ENCODE measurements at places on chromosomes 11 and 22.
A peak's percentile ranks its signal among the peaks of the same experiment; 100 is the strongest.

DNA sequence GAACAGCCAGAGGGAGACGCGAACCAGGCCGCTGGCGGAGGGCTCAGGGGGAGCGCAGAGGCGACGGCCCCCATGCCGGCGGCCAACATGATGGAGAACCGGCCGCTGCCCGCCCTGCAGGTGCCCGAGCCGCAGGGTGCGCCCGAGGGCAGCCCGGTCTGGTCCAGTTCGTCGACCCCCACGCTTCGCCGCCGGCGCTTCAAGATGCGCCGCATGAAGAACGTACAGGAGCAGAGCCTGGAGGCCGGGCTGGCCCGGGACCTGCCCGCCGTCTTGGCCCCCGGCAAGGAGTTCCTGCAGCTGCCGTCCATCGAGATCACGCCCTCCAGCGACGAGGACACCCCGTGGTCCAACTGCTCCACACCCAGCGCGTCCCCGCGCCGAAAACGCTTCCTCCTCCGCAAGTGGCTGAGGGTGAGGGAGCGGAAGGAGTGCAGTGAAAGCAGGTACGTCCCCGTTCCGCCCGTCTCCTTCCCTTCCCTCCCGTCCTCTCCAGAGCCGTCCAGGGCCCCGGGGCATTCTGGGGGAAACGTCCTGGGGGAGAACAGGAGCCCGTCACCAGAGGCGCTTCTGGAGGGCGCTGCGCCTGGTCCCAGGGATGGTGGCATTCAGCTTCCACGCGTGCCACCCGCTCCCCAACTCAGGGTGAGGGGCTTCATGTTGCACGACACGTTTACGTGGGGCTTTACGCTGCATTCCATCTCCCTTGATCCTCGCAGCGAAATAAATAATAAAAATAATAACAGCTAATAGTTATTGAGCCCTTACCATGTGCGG is 840 bp downstream of the GRAMD1B start:
- no peak for DNase-seq

DNA sequence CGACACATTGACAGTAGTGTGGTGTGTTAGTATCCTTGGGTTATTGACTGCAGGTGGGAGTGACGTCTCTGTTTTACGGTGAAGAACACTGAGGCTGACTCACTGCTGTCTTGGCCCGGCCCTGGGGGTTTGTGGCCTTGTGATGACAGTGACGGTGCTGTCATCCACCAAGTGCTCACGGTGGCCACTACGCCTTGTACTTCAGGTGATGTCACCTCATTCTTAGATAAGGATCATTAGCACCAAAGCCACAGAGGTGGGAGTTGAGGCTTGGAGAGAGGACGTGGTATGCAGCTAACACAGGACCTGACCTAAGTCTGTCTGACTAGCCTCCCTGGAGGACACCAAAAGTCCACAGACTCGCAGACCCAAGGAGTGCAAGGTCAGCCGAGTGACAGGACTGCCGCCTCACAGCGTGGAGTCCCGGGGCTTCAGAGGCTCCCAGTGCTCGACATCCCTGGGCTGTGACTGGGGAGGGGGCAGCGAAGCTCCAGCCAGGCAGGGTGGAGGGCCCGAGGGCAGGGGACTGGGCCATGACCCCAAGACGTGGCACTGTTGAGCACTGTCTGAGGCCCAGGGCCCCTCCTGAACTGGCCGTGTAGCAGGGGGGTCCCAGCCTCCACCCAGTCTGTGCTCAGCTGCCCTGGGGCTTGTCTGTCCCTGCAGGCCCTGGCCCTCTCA is 56.5 kb downstream of the NAT10 start:
- DNase-seq, result no peak

DNA sequence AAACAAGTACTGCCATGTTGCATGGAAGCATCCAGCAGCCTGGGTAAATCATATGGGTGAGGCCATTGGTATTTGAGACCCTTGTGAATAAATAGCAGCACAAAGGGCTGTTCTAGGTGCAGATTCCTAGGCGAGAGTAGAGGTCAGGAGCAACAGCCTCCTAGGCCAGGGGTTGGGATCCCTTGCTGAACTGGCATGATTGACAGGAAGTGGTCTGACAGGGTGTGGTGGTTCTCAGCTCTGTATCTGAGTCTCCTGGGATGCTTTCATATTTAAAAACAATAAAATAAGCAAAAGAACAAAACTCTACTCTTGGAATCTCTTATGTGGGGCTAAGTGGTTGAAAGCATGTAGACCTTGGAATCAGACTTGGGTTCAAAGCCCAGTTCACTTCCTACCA is 35.8 kb downstream of the INSC start:
- DNase-seq, result no peak

GRCh38 chr22:45969414-45969799 is 7.6 kb downstream of the WNT7B start:
- no peak for DNase-seq

DNA sequence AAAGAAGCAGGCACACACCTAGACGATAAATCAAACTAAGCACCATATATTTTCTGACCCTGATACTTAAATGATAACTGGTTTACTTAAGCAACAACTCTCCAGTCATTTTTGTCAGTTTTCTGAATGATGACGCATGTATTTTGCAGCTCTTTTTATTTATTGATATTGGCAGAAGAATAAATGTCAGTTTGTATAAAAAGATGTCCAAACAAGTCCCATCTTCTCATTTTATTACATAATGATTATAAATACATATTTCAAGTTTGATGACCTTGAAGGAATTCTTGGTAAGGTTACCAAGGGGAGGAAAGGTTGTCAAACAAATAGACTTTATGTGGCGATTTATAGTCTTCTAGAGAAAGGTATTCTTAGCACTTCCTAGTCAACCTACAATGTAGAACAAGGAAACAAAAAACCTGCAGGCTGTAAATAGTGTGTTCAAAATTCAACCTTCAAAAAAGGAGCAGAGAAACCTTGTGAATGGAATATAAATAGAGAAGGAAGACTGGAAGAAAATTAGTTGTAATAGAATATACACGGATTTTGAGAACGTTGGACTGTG is 190.7 kb downstream of the JRKL start:
- no peak for DNase-seq

DNA sequence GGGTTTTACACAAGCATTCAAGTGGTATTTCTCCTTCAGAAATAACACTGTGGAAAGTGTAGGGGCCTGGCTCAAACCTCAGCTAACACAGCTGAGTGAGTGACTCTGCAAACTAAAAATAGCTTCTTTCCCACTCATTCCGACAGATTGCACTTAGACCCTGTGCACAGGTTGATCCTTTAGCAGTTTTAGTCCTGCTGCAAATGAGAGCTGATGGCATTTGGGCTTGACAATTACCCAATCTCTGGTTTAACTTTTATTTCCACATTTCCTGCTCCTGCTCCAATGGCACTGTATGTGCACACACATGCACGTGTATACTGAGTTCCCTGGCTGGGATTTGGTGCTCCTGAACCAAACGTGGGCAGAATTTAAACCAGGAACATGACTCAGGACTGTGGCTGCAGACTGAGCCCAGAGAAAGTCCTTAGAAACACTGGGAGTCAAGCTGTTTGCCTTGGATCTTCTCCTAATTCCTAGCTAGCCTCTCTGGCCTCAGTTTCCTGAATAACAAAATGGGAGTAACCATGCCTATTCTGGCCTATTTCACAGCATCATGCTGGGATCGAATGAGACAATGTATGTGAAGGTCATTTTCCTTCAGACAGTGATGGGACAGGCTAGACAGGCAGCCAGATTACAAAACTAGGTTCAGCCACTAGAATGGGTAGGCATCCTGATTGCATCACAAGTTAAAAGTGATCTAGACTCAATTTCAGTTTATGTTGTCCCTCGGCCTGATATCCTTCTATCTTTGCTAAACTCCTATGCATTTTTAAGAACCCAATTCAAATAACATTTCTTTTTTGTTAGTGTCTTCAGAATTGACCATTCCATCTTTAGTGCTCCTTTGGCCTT is 58.2 kb downstream of the SERGEF start:
- DNase-seq, result no peak

- DNase-seq, result no peak
These were observed 1.3 kb upstream of the SDF2L1 start for GRCh38 chr22:21640810-21641209.

- no peak for DNase-seq
These were observed 12.6 kb downstream of the SLC43A1 start for GRCh38 chr11:57502870-57503269.

GRCh38 chr11:36314434-36314767 is 18.3 kb downstream of the PRR5L start:
- no peak for DNase-seq

- DNase-seq, result no peak
These were observed 27.5 kb upstream of the OR9I1 start for GRCh38 chr11:58152781-58153180.

DNA sequence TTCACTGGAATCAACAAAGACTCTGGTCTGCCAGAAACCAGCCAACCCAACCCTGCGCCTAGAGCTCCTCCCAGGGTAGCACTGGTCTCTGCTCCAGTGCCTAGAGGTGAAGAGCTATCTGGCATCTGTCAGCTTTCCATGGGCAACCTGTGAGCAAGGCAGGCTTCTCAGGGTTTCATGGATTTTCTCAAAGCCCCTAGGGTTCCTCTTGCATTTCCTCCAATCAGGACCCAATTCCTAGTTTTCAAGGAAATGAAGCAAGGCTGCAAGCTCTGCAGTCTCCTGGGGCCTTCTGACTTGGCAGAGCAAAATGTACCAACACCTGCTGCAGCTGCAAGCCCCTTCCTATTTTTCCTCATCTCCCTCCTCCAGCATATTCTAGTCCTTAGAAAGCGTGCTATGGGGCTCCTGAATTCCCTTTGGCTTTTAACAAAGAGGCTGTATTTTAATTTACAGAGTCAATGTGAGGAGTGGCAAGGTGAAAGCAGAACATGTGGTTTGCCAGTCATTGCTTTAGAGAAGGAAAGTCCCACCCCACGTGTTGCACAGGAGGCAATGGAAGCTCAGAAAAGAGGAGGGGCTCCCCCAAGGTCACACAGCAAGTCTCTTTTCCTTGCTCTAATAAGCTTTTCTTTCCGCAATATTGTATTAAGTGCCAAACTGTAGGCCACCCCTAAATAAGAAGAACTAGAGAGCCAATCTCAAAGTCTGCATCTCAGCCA is 33.0 kb upstream of the RIC3 start:
- DNase-seq, result no peak

DNA sequence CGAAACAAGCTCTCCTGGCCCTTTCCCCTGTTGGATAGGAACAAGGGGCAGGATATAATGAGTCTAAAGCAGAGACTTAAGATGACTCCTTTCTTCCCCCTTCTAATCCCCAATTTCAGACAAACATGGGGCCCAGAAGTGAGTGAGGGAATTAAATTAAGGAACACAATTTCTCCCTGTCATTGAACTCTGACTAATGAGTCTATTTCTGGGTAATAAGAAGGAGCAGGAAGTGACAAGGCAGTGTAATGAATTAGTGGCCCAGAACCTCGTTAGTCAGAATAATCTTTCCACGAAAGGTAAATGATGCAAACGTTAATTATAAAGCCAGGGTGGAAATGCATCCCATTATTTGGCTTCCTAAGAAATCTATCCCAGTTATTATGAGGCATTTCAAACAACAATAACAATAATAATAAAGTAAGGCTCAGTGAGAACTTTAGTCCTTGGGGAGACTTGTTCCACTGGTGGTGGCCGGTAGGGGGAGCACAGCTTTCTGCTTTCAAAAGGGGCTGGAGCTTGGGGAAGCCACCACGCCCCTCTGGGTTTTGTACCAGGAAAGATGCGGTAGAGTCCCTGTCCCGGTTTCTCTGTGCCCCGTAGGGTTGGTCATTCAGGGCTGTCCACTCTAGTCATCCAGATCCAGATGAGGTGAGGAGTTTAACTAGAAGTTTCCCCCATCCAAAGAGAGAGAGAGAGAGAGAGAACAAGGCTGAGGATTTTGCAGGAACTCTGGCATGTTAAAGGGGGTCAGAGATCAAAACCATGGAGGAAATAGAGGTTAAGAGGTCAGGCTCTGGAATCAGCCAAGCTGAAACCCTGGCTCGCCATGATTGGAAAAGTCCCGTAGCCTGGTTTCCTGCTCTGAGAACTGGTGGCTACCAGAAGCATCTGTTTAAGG is 298.3 kb downstream of the NTM start:
- no peak for DNase-seq

GRCh38 chr11:121465709-121466062 is 12.9 kb upstream of the SORL1-AS1 start:
- no peak for DNase-seq

DNA sequence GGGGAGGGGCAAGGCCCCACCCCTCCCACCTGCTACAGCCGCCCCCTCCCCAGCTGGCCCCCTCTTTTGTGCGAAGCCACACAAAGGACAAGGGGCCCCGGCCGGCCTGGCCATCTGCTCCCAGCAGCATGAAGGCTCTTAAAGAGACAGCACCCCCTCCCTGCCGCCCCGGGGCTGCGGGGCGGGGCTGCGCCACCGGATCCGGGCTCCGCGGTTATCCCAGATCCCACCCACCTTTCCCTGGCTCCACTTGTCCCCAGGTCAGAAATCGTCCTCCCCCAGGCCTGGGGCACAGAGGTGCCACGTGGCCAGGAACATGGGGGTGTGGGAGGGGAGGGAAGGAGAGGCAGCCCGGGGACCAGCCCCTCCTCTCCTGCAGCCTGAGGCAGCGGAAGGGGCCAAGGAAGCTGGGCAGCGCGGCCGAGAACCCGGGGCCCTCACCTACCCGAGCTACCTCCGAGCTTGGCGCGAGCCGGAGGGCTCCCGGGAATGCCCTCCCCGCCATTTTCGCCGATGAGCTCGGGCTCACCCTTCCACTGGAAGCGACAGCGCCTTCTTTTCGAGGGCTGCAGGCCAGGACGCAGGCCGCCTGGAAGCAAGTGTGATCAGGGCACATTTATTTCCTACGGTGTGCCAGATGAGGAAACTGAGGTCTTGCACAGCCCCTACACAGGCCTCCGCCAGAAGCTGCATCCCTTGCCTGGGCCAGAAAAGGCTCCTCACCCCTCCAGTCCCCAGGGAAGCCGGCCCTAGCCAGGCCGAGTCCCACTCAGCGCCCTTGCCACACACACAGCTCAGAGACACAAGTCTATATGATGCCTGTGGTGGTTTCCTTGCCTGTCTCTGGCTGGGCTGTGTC is 2.5 kb upstream of the RCOR2 start:
- no peak for DNase-seq

DNA sequence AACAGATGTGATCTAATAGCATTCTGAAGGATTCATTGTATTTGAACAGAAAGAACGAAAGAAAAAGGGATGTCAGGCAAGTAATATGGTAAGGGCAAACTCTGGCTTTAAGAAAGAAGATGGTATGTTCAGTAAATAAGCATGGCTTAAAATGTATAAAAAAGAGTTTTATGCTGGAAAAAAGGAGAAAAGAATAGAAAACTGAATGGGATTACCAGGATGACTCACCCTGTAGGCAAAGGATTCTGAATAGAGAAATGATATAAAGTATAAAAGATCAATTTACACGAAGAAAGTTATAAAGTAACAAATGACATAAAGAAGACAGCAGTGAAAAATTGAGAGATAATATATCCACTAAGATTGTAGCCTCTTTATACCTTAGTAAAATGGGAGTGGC is 4.5 kb downstream of the CCDC82 start:
- no peak for DNase-seq

GRCh38 chr11:130404727-130405126 is 23.7 kb downstream of the ADAMTS8 start:
- no peak for DNase-seq

DNA sequence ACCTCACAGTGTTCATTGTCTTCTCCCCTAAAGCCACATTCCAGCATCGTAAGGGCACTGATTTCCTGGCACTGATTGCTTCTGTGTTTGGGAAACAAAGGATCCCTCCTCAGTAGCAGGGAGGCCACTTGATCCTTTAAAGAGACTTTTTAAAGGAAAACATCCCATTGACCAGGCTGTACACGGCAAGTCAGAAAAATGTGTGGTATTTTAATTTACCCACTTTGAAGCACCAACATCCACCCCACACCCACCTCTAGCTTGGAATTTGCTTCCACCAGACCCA is 364.9 kb downstream of the SHANK2 start:
- no peak for DNase-seq

GRCh38 chr22:32695451-32695891 is 106.0 kb upstream of the TIMP3 start:
- DNase-seq, result peak; percentile 64

Measured in epithelial cell of proximal tubule (primary cell).